ENCODE measurements at places on chromosomes 6 and 20. TPM values are rescaled to one million over a fixed set of nuclear protein-coding genes. Genes with fewer than 3 reads are reported as not detected.

TPBG gene
- total RNA-seq, result 27.6 TPM

EPB41L1 gene
- total RNA-seq, result 47.1 TPM

C6orf15 gene
- total RNA-seq, result not detected

SERPINB1 gene
- total RNA-seq, result 42.8 TPM

SPATS1 gene
- total RNA-seq, result not detected

BEND6 gene
- total RNA-seq, result 5.5 TPM

CAGE1 gene
- total RNA-seq, result not detected

ANKEF1 gene
- 2.3 TPM for total RNA-seq

HLA-DQA1 gene
- total RNA-seq, result 46.2 TPM

DAAM2 gene
- total RNA-seq, result 61.5 TPM

BACH2 gene
- 11.6 TPM for total RNA-seq

RBBP8NL gene
- total RNA-seq, result not detected

LINC00237 gene
- not detected for total RNA-seq

VSX1 gene
- not detected for total RNA-seq

TGM3 gene
- not detected for total RNA-seq

BMP2 gene
- total RNA-seq, result 15.9 TPM

NDRG3 gene
- 35.7 TPM for total RNA-seq

METTL24 gene
- 14.3 TPM for total RNA-seq

MAP3K5 gene
- 37.6 TPM for total RNA-seq

C6orf141 gene
- total RNA-seq, result 9.6 TPM

NT5E gene
- total RNA-seq, result 68.9 TPM

OVOL2 gene
- total RNA-seq, result not detected

C4A gene
- total RNA-seq, result 146 TPM

KHDC1L gene
- total RNA-seq, result not detected

TMEM14A gene
- total RNA-seq, result 25.3 TPM

DDX43 gene
- total RNA-seq, result 0.78 TPM

GFRA4 gene
- not detected for total RNA-seq

HCK gene
- 28.6 TPM for total RNA-seq

FANCE gene
- total RNA-seq, result 4.7 TPM

EYS gene
- total RNA-seq, result not detected

CALHM4 gene
- not detected for total RNA-seq

ATP9A gene
- 59.8 TPM for total RNA-seq

TUBB2B gene
- total RNA-seq, result 6.3 TPM

KCNQ2 gene
- total RNA-seq, result not detected

MCUR1 gene
- 17.3 TPM for total RNA-seq

SMOC2 gene
- 203 TPM for total RNA-seq

DEFB129 gene
- not detected for total RNA-seq

C20orf144 gene
- total RNA-seq, result not detected

RAB32 gene
- 31.9 TPM for total RNA-seq

FAXC gene
- 4.4 TPM for total RNA-seq

C6orf47 gene
- 20.2 TPM for total RNA-seq

LZTS3 gene
- total RNA-seq, result 9.5 TPM

DPPA5 gene
- total RNA-seq, result not detected

BPIFB3 gene
- not detected for total RNA-seq

MAK gene
- total RNA-seq, result 0.29 TPM

PAK5 gene
- total RNA-seq, result 0.33 TPM

DCDC2 gene
- total RNA-seq, result not detected
